ENCODE measurements at places on chromosomes 2 and 18.

GRCh38 chr2:113209011-113209645, 35.4 kb downstream of the PSD4 start:
- no peak for DNase-seq

GRCh38 chr2:136143603-136144451, 25.9 kb upstream of the CXCR4 start:
- peak; percentile 51 for DNase-seq

DNA sequence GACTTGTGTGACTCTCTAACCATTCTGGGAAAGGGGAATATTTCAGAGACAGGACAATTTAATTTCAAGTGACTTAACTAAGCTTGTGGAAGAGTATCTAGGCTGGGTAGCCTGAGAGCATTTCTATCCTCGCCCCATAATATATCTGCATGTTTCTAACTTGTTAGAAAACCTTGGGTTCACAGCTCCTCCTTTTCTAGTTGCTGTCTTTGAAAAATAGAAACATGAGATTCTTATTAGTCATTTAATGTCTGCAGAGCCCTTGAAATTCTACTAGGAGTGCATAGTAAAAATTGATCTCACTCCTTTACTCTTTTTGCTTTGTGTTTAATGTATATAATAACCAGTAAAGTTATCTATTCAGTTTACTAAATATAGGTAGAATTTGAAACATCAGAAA, 22.4 kb downstream of the CTLA4 start:
- no peak for DNase-seq

GRCh38 chr18:52140986-52141385, 199.0 kb upstream of the DCC start:
- no peak for DNase-seq

- no peak for DNase-seq
Measured at GRCh38 chr2:24822049-24822706, 29.0 kb downstream of the CENPO start.

GRCh38 chr2:1987379-1987778, 243.1 kb upstream of the PXDN start:
- no peak for DNase-seq

GRCh38 chr18:40769786-40770185, 1185.2 kb upstream of the PIK3C3 start:
- DNase-seq, result no peak

DNA sequence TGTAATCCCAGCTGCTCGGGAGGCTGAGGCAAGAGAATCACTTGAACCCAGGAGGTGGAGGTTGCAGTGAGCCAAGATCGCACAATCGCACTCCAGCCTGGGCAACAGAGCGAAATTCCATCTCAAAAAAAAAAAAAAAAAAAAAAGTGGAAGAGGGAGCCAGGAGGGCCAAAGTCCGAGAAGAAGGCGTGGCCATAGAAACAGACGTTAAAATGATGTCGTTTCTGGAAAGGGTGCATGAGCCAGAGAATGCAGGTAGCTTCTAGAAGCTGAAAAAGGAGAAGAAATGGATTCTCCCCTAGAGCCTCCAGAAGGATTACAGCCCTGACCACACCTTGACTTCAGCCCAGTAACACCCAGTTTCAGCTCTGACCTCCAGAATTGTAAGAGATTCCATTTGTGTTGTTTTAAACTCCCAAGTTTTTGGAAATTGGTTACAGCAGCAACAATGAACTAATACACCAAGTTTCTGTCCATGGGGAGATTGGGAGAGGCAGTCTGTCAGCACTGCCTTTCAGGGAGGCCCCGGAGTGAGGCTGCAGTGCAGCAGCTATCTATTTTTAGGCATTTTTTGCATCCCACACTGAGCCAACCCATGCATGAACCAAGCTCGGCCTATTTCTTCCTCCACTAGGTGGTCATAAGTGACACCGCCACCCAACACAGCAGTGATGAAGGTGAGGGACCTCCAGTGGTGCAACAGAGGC, 14.2 kb upstream of the TRAF3IP1 start:
- DNase-seq, result no peak

DNA sequence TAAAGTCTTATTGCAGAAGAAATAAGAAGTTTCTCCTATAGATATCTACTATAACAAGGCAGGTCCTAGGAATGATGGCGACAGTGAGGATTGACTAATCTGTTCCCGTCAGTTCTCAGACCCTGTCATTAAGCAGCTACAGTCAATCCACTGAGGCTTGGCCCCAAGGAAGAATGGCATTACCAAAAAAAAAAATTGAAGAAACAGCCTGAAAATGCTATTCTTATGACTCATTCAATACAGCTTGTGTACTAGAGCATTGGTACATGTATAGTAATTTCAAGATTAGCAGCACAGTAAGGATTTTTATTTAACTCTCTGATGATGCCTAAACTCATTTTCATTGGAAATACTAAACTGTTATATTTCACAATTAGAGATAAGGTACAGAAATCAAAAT, 1096.1 kb upstream of the NXPH2 start:
- no peak for DNase-seq

Data from OCI-M1 (cell line).